Mucosa of descending colon (tissue), 3 donors: ENCODE measurements at places on chromosomes 7 and 10.
A peak's percentile ranks its signal among the peaks of the same experiment; 100 is the strongest.

GRCh38 chr7:139931190-139931934, 102.3 kb downstream of the TBXAS1 start:
- DNase-seq: no peak

DNA sequence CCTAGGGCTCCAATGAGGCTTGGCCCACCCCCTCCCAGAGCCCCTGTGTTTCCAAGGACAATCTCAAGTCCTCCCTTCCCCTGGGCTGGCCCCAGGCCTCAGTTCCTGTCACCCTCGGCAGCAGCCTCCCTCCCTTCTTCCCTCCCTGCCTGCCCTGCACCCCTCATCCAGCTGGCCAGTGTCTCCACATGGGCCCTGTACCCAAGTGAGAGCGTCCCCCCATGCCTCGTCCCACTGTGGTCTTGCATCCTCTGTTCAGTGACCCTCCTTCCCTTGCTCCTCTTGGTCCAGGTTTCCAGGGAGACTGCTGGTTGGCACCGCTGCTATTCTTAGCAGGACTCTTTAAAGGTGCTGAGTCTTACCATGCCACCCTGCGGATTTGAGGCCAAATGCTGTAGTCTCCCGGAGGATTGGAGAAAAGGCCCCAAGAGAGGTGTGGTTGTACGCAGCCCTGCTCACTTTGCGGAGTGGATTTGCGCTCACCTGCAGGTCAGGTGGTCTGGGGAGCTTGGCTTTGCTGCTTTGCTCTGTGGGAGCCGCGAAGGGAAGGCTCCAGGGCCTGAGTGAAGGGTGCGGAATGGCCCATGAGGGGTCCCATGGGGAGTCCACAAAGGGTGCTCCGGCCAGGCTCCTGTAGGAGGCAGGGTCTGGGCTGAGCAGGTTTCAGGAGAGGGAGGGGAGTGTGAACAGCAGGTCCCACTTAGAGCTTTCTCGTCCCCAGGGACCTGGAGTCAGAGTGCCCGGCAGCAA, 519.2 kb downstream of the TCERG1L start:
- DNase-seq: no peak

DNA sequence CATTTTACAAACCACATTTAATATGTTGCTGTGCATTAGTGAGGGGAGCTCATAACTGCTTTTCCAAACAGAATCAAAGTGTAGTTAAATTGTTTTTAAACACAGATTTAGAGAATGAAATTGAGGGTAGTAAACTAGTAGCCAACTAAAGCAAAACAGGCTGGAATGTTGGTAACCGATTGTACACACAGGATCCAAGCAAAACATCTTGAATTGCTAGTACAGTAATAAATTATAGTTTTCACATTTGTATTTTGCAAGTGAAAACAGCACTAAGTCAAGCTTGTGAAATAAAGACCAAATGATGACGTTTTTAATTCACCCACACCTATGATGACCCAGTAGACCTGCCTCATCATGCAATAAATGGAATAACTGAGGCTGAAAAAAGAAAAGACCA, 198.3 kb downstream of the HDAC9 start:
- no peak for DNase-seq

DNA sequence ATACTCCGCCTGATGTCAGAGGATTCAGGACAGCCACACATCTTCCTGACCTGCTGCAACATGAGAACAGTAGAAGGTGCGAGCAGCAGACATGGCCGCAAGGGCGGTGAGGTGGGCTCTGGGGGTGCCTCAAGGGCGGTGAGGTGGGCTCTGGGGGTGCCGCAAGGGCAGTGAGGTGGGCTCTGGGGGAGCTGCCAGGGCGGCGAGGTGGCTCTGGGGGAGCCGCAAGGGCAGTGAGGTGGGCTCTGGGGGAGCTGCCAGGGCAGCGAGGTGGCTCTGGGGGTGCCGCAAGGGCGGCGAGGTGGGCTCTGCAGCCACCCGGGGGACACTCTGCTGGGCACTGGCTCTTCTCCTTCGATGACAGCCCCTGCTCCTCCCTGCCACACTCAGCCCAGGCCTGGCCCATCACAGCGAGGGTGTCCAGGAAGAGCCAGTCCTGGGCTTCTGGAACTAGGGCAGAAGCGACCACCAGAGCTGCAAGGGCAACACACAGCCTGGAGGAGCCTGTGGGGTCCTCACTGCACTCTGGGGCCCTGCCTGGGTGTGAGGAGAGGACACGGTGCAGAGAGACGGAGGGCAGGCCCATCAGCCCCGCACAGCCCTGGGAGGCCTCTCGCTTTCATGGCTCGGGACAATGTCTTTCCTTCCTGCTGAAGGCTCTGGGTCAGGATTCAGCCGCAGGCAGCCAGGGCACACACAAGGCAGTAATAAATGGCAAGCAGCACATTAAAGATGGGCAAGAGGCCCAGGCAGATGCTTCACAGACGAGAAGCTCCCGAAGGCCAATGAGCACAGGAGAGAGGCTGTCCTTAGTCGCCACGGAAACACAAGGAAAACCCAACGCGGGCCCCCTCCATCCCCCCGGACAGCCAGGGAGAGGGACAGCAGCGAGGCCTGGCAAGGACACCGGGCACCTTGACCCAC, 42.5 kb downstream of the STK32C start:
- DNase-seq: no peak

DNA sequence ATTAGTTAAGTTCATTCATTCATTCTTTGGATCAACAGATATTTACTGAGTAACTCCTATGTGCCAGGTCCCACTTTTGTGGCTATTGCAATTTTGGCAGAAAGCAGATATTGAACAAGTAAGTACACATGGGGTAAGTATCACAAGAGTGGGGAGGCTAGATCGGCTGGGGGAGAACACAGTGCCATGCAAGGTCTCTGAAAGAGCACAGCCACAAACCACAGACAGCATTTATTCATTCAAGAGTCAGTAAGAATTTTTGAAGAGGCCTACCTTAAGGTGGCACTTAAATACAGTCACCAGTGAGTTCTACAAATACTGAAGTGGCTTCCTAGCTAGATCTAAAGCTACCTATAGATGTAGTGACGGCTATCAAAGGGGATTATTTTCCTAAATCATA, 304.2 kb downstream of the RNLS start:
- no peak for DNase-seq

GRCh38 chr7:150874401-150875198, 22.3 kb downstream of the AOC1 start:
- DNase-seq: no peak

DNA sequence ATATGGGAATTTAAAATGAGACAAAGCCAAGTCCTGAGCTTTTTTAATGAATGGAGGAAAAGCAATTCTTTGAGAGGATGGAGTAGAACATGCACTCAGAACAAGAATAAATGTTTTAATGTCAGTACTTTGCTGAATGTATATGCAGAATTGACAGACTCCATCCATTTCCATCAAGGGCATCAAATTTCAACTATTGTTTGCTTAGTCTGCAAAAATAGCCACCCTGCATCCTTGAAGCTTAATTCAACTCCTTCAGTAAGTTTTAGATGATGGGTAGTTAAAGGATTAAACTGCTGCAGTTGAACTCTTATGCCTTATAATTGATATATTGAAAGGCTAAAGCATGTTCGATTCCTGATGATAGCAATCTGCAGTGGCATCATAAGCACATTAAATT, 99.7 kb upstream of the IFRD1 start:
- no peak for DNase-seq

GRCh38 chr7:66092654-66093053, 17.0 kb downstream of the ASL start:
- DNase-seq: no peak

DNA sequence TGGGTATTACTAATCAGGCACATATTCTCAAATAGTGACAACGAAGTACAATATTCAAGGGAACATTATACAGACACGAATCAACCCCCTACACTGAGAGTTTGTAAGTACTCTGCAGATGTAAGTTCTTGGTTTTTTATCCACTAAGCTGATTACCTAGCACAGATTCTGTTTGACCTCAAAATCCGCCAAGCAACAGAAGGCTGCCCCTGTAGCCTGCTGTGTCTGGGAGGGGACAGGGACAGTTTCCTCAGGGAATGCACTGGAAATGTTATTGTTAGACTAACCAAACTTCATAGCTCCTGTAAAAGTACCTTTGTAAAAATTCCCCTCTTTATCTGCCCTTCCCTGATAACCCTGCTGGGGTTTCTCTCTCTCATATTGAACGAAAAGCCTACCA, 45.2 kb upstream of the ZRANB1 start:
- DNase-seq: no peak

- no peak for DNase-seq
Observed at GRCh38 chr10:62662486-62662885, 142.0 kb upstream of the ADO start.

- DNase-seq: no peak
Observed at GRCh38 chr10:53579773-53580172, 807.2 kb upstream of the MBL2 start.

DNA sequence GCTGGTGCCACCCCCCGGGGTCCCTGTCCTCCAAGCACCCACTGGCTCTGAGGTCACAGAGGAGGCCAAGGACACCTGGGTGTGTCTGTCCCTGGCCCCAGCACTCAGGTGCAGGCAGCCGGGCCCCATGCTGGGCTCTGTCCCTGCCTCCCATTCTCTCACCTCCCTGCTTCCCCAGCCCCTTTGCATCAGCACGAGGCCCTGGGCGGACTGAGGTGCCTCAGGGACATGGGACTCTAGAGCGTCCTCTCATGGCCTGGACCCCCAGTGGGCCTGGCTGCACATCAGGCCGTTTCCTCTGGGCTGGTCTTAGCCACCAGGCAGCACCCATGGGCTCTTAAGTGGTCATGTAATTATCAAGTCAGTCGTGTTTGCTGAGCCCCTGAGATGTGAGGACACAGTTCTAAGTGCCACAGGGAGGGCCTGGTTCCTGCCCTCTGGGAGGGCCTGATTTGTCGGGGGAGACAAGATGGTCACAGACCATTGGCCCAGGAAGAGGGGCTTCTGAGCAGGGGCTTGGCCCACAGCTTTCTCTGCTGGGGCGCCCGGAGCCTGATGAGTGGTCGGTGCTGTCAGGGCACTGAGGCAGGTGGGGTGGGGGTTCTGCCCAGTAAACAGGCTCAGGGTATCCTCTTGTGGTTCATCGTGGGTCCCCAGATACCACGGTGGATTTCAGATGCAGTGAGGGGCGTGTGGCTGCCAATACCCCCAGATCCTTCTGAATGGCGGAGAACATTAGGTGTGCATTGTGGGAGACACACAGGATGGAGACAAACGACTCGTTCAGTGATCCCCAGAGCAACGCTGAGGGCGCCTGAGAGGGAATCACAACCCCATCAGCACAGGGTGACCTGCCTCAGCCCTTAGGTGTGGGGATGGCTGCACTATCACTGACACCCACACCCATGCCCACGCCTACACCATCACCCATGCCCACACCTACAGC, 152.5 kb downstream of the WDR37 start:
- DNase-seq: no peak

- no peak for DNase-seq
Observed at GRCh38 chr7:139094596-139094995, 14.9 kb downstream of the ZC3HAV1 start.

DNA sequence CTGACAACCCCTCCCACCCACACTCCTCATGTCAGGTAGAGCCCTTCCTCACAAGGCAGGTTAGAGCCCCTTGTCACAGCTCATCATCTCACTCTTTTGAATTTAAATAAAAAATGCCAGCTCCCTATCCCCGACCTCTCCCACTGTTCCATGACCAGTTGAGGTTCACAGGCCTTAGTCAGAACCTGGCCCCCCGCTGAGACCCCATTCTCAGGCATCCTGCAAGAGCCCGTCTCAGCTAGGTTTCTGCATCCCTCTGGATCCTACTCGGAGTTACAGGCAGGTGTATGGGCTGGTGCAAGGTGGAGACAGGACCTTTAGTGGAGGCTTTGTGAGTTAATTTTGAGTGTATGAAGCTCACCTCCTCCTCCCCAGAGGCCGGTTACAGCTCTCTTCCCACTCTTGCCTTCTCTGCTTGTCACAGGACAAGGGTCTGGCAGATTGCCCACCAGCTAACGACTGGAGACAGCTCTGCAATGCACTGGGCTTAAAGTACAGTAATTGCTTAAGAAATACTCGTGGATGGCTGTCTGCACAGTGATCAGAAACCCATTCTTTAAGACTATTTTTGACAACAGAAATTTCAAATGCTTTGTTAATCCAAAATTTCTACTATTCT, 394.9 kb upstream of the DPP6 start:
- no peak for DNase-seq

GRCh38 chr7:103990991-103991390, 1.5 kb upstream of the RELN start:
- DNase-seq: no peak

- peak; percentile 79 for DNase-seq
Observed at GRCh38 chr10:18400201-18400905, 251.0 kb downstream of the NSUN6 start.

GRCh38 chr7:41275255-41275654, 427.6 kb downstream of the INHBA start:
- no peak for DNase-seq

DNA sequence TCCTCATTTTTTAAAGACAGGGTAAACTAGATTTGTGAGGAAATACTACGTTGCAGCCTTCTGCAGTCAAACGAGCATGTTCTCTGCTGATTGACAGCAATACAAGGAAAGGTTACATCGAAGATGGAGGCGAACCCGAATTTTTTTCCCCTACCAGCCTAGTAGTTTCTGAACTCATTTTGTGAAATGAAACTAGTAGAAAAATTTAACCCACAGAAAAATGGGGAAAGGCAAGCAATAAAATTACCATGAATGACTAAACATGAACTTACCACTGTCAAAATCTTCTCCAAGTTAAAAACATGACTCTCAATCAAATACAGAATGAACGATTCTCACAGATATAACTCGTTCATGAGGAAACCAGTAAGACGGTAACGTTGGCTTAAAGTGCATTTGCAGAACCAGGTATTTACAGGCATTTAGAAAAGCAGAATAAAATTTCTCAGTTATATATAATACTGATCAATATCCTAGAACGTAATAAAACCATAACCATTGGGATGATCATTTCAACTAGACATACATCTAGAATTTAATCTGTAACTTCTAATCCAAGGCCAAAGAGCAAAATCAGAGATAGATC, 73.9 kb downstream of the CELF2 start:
- DNase-seq: no peak

DNA sequence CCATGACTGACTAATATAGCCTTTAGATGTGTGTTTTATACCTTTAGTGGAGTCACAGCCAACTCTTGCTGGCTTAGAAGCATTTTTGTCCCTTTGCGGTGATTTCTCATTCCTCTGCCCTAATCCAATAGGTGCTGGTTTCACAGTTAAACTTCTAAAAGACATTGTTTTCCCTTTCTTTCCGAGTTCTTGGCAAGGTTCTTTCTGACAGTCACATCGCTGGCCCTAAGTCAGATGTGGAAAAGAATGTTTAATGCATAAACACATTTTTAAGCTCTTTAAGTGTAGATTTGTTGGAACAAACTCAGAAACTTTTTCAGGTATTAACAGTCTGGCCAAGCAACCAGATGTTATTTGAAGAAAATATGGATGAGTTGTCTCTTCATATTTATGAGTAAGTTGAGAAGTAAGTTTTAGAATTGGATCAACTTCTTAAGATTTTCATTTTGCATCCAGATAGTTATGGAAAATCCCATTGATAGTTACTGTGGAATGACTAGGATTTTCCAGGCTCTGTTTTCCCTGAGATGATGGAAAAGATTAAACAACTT, 4.1 kb downstream of the EPDR1 start:
- DNase-seq: no peak

GRCh38 chr10:89371987-89372386, 5.9 kb upstream of the IFIT1B start:
- DNase-seq: no peak
